Subcutaneous preadipocyte (primary cell): ENCODE measurements at places on chromosomes 13 and 19. TPM values are rescaled to one million over a fixed set of nuclear protein-coding genes. Genes with fewer than 3 reads are reported as not detected.

The PSG1 gene
- total RNA-seq = under 0.01 TPM in 2 replicates

The SIGLEC6 gene
- total RNA-seq = not detected in 2 replicates

The DUXA gene
- not detected in 2 replicates for total RNA-seq

The SLC17A7 gene
- total RNA-seq = 0.20 and 0.37 TPM in 2 replicates

The WDFY2 gene
- total RNA-seq = 10.3 and 16.0 TPM in 2 replicates

The FAM124A gene
- total RNA-seq = 1.4 and 1.8 TPM in 2 replicates
